ENCODE measurements at places on chromosomes 13 and 19. TPM values are rescaled to one million over a fixed set of nuclear protein-coding genes. Genes with fewer than 3 reads are reported as not detected.

POU2F2 gene
- 0.69 TPM for total RNA-seq

KLF16 gene
- 5.7 TPM for total RNA-seq

ZNF682 gene
- total RNA-seq: 4.7 TPM

NAPSA gene
- not detected for total RNA-seq

ZNF98 gene
- 7.2 TPM for total RNA-seq

TBXA2R gene
- total RNA-seq: 0.39 TPM

VSTM2B gene
- total RNA-seq: not detected

POU4F1 gene
- 1.9 TPM for total RNA-seq

SIGLEC10 gene
- total RNA-seq: not detected

SIGLEC8 gene
- total RNA-seq: not detected

OR7D2 gene
- total RNA-seq: not detected

S1PR5 gene
- total RNA-seq: 2.2 TPM

DAND5 gene
- total RNA-seq: not detected

PEAK3 gene
- not detected for total RNA-seq

ZNF506 gene
- 18.6 TPM for total RNA-seq

SMIM44 gene
- total RNA-seq: not detected

CEACAM1 gene
- total RNA-seq: not detected

ZNF723 gene
- total RNA-seq: not detected

TNFSF9 gene
- 12.0 TPM for total RNA-seq

PALM gene
- 1.1 TPM for total RNA-seq

KCTD4 gene
- total RNA-seq: not detected

PSG6 gene
- total RNA-seq: not detected

COX7A1 gene
- not detected for total RNA-seq

CLEC4G gene
- not detected for total RNA-seq

PRR19 gene
- 0.51 TPM for total RNA-seq

ZSCAN4 gene
- total RNA-seq: not detected

MATK gene
- total RNA-seq: 4.0 TPM

AP1M2 gene
- 2.7 TPM for total RNA-seq

RNF113B gene
- total RNA-seq: not detected

MYBPC2 gene
- not detected for total RNA-seq

KISS1R gene
- total RNA-seq: not detected

PRTN3 gene
- total RNA-seq: not detected

ZNF575 gene
- total RNA-seq: not detected

CGB1 gene
- total RNA-seq: not detected

ATP7B gene
- total RNA-seq: 1.5 TPM

PLIN4 gene
- total RNA-seq: 0.69 TPM

PRODH2 gene
- total RNA-seq: not detected

IGFL1 gene
- total RNA-seq: not detected

ZDHHC20 gene
- 45.0 TPM for total RNA-seq
